ENCODE measurements at places on chromosomes 1 and 21.

DNA sequence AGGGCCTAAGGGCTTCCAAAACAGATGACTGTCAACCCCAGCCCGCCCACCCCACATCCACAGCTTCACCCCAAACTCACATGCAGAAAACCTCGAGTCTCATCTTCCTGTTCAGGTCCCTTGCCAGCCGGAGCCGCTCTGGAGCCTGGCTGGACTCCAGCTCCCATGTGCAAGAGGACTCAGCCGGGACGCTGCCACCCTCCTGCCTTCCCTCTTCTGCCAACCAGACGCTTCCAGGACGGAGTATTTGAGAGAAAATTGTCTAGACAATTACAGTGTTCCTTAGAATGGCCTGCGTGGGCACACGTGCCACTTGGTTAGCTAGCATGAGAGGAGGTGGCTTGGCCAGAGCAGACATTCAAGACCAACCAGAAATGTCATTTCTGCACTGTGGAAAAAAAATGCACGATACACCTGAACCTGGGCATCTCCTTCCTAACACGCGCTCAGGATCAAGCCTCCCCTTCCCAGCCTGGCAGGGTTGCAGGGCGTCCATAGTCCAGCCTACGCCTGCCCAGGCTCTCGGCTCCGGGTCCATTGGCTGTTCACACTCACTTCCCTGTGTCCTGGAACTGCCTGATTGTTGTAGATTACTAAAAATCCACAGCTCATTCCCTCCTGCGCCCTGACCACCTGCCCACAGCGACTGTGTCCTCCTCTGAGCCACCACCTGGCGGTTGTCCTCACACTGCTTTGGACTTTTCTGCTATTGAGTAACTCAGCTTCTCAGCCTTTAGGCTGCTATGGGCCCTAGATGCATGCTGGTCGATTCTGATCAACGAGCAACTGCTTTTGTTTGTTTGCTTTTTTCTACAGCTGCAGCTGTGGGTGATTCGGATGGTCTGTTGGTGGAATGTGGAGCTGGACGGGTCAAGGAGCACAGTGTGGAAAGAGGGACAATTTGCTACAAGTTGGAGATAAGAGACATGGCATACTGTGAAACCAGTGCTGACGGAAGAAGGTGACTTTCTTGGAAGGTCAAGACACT, at the start of gene CLDN14:
Gene CLDN14, minus strand, starts transcription at position 708 of the 988 bp plus-strand sequence. CDS start 18,427 bp downstream, outside the sequence.
- H3K27ac ChIP-seq = no peak within 1 kb of the TSS
- H3K4me1 ChIP-seq = peaks cover 10% of the 10 kb centered on the region
- peak; percentile 27 for DNase-seq
- no peak within 1 kb of the TSS for H3K4me3 ChIP-seq
- H3K27me3 ChIP-seq = no peaks in the 10 kb centered on the region

GRCh38 chr1:83828456-83828855, 170.5 kb downstream of the TTLL7 start:
- H3K27ac ChIP-seq = no peak overlapping the region
- H3K4me3 ChIP-seq = no peak overlapping the region
- no peaks in the 10 kb centered on the region for H3K4me1 ChIP-seq
- H3K36me3 ChIP-seq = no peaks in the 10 kb centered on the region
- DNase-seq = no peak
- no peaks in the 10 kb centered on the region for H3K27me3 ChIP-seq

DNA sequence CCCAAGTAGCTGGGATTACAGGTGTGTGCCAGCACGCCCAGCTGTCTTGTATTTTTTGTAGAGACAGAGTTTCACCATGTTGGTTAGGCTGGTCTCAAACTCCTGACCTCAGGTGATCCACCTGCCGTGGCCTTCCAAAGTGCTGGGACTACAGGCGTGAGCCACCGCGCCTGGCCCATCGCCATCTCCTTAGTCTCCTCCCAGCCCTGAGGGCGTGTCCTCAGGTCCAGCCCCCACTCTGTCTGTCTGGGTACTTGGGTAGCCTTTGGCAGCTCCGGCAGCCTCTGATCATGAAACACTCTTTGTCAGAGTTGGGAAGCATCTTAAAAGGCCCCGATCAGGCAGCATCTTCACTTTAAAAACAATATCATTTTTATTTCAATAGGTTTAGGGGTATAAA, 90.3 kb upstream of the DISP3 start:
- no peak overlapping the region for H3K27ac ChIP-seq
- H3K36me3 ChIP-seq = no peaks in the 10 kb centered on the region
- H3K4me3 ChIP-seq = no peak overlapping the region

GRCh38 chr1:156226116-156226538, 13.3 kb downstream of the PMF1 start:
- no peaks in the 10 kb centered on the region for H3K27me3 ChIP-seq
- no peak overlapping the region for H3K4me3 ChIP-seq
- no peak overlapping the region for H3K27ac ChIP-seq
- H3K4me1 ChIP-seq = no peaks in the 10 kb centered on the region
- H3K36me3 ChIP-seq = peaks cover 61% of the 10 kb centered on the region
- DNase-seq = no peak

GRCh38 chr1:114270282-114270681, 116.6 kb upstream of the SYT6 start:
- no peaks in the 10 kb centered on the region for H3K27me3 ChIP-seq
- no peak overlapping the region for H3K4me3 ChIP-seq
- DNase-seq = no peak
- no peak overlapping the region for H3K27ac ChIP-seq
- peaks cover 2% of the 10 kb centered on the region for H3K4me1 ChIP-seq

DNA sequence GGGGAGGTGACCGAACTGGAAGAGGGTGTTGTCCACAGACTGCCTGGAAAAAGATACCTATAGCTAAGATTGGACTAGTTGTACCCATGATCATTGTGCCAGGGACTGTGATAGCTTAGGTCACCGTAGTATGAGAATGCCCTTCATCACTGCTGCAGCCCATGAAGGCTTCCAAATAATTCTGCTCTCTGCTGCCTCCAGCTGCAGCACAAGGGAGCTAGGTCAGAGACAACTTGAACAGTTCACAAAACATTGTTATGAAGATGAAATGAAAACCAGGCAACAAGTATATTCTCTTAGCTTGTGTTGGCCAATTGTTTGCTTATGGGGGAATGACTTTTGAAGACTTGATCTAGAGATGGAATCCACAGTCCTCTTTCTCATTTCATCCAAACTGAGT, 246.7 kb downstream of the MRPL39 start:
- DNase-seq = no peak
- no peaks in the 10 kb centered on the region for H3K4me1 ChIP-seq
- H3K36me3 ChIP-seq = no peaks in the 10 kb centered on the region
- H3K4me3 ChIP-seq = no peak overlapping the region
- peaks cover 5% of the 10 kb centered on the region for H3K27me3 ChIP-seq

- no peak for DNase-seq
- H3K4me3 ChIP-seq = no peak overlapping the region
- no peaks in the 10 kb centered on the region for H3K27me3 ChIP-seq
These were observed 23.8 kb downstream of the ZMPSTE24 start for GRCh38 chr1:40281853-40282252.

DNA sequence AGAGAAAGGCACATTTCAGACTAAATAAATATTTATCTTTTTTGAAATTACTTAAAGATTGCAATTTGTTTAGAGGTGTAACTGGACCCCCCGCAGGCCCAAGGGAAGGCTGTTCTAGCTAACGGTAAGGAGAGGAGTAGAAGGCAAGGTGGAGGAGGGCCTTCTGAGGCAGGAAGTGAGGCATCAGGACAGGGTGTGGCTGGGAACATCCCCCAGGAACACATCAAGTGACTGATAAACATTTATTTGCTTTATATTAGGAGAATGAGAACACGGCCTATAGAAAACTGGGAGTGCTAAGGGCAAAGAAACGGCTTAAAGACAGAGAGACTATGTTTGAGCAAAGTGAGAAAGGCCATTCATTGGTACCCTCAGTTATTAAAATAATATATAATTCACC, 23.2 kb downstream of the HIVEP3 start:
- no peaks in the 10 kb centered on the region for H3K27me3 ChIP-seq
- peaks cover 63% of the 10 kb centered on the region for H3K4me1 ChIP-seq
- H3K27ac ChIP-seq = no peak overlapping the region
- no peak overlapping the region for H3K4me3 ChIP-seq

DNA sequence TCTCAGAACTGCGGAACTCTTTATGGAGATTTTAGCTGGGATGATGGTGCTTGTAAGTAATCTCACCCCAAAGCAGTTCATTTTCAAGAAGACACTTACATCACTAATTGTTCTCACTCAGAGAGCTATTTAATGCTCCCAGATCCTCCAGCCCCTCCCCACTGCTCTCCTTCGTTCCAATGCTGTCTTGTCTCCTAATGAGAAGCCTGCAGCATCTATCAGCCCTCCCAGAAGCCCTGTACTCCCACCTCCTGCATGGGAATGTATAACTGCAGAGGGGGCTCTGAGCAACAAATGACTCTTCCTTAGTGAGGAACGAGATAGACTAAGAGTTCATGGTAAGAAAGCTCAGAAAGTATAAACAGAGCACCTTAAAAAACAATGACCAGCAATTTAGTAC, 377.4 kb upstream of the RUNX1 start:
- no peaks in the 10 kb centered on the region for H3K36me3 ChIP-seq
- peaks cover 7% of the 10 kb centered on the region for H3K4me1 ChIP-seq
- peaks cover 51% of the 10 kb centered on the region for H3K27me3 ChIP-seq
- no peak for DNase-seq
- no peak overlapping the region for H3K27ac ChIP-seq

DNA sequence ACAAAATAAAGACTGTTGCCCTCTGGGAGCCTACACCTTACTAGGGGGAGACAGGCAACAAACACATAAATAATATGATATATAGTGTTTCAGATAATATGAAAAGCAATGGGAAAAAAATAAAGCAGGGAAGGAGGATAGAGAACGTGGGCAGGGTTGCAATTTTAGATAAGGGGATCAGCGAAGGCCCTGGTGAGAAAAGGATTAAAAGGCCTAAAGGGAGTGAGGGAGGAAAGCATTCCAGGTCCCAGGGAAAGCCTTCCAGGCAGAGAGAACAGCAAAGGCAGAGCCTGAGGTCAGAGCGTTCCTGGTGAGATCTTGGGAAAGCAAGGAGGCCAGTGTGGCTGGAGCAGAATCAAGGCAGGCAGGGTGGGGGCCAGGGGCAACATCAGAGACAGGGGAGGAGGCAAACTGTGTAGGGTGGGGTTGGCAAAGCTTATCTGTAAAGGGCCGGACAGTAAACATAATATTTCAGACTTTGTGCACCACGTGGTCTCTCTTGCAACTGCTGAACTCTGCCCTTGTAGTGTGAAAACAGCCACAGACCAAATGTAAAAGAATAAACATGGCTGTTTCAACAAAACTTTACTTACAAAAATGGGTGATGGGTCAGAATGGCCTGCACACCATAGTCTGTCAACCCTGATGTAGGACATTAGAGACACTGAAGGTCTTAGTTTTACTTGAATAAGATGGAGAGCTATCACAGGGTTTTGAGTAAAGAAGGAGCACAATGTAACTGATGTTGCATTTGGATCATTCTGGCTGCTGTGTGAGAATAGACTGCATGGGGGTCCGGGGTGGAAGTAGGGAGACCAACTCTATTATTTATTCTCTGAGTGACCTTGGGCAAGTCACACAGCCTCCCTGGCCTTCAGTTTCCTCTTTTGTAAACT, 13.3 kb upstream of the CPT2 start:
- H3K36me3 ChIP-seq = no peaks in the 10 kb centered on the region
- H3K4me1 ChIP-seq = peaks cover 7% of the 10 kb centered on the region
- H3K27me3 ChIP-seq = no peaks in the 10 kb centered on the region
- H3K4me3 ChIP-seq = no peak overlapping the region
- peak; percentile 40 for DNase-seq

DNA sequence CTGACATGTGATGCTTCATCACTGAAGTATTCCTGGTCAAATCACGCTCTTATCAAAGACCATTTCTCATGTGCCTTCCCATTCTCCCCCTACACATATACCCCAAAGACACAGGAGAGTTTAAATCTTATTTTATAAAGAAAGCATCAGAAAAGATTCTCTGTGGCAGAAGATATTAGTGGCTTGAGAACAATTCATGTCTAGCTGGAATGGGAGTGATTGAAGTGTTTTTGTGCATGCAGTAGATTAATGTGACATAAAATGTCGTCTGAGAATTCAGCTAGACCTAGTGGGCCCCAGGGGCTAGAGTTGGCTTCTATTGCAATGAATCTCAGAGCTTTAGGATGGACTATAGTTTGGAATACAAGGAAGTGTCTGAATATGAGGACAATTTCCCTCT, 163.9 kb downstream of the HUNK start:
- peaks cover 20% of the 10 kb centered on the region for H3K27me3 ChIP-seq
- H3K4me1 ChIP-seq = no peaks in the 10 kb centered on the region
- H3K27ac ChIP-seq = no peak overlapping the region
- H3K36me3 ChIP-seq = no peaks in the 10 kb centered on the region
- no peak for DNase-seq

DNA sequence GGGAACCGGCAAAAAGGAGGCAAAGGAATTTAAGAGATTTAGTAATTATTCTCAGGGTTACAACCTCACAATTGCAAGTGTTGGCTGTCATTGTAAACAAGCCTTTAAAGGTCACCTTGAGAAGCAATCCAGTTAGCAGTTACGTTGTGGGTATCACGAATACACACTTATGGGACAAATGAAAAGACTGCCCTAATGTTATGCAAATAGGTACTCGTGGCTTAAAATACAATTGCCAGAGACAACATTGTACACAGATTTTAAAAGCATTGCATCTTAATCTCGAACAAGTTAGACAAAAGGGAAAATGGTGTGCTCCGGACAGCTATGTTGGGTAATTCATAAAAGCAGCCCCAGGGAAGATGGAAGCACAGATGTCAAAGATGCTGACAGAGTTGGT, 120.5 kb upstream of the ZC3H12A start:
- H3K4me3 ChIP-seq = no peak overlapping the region
- peaks cover 66% of the 10 kb centered on the region for H3K27me3 ChIP-seq
- no peaks in the 10 kb centered on the region for H3K4me1 ChIP-seq
- H3K27ac ChIP-seq = no peak overlapping the region
- H3K36me3 ChIP-seq = no peaks in the 10 kb centered on the region

- H3K4me3 ChIP-seq = no peak overlapping the region
- no peak for DNase-seq
- H3K27me3 ChIP-seq = no peaks in the 10 kb centered on the region
- peaks cover 22% of the 10 kb centered on the region for H3K4me1 ChIP-seq
- H3K27ac ChIP-seq = no peak overlapping the region
- no peaks in the 10 kb centered on the region for H3K36me3 ChIP-seq
These were observed 390.5 kb downstream of the DISC1 start for GRCh38 chr1:232017057-232017456.

DNA sequence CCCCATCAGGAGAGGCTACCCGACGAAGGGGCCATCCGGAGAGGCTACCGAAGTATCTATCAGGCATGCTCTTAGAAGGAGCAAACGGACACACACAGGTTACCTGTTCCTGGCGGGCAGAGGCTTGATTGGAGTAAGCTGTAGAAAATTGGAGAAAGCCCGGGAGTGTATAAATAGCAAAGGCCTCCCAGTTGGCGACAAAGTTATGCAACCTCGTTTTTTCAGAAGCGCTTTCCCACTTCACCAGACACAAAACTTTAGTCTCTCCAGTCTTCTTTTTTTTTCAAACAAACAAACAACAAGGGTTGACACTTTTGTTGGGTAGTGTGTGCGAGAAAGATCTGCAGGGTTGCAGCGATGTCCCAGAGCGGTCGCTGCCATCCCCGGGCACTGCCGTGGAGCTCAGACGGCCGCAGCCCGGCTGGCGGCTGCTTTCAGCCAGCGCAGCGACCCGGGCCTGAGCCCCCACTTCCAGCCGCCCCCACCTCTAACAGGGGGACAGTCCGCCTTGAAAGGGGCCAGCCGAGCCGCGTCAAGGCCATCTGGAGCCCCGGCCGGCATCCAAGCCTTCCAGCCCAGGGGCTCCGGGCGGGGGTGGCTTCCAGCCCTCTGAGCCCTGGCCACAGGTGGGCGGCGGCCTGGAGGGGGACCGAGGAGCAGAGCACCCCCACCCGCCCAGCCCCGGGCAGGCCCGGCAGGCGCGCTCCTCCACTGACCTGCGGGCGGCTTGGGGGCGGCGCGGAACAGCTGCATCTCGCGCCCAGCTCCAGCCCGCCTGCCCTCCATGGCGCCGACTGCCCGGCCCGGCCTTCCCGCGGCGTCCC, 616 bp downstream of the MCOLN3 start:
- peak overlapping the region; percentile 67 for H3K4me3 ChIP-seq
- H3K36me3 ChIP-seq = no peaks in the 10 kb centered on the region
- H3K27ac ChIP-seq = no peak overlapping the region
- peaks cover 19% of the 10 kb centered on the region for H3K4me1 ChIP-seq
